ENCODE measurements at places on chromosomes 2 and 18.
A peak's percentile ranks its signal among the peaks of the same experiment; 100 is the strongest.

DNA sequence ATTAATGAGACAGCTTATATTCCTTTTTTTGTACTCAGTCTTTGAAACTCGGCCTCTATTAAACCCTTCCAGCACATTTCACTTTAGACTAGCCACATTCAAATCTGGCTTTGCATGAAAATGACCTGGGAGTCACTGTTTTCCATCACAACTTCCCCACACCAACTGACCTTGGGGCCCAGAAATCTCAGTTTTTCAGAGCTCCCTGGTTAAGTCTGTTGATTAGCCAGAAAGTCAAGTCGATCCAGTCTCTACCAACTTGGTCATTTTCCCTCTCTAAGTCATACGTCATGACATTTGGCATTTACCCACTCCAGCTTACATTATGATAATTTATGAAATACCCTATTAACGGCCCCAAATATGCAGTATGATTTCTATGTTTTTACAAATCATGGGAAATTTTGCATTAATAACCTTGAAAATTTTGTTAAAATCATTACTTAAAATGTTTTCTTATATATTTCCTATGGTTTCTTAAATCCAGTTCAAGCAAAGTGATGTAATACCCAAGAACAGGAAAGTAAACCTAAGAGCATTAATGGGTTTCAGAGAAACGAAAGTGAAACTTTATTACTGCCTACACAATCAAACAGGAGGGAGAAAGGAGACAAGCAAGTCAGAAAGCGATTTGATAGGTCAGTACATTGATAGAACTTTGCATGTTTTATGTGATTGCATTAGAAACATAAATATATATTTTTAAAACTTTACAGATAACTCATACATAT, 77.1 kb downstream of the SPATS2L start:
- H3K27me3 ChIP-seq = no peaks in the 10 kb centered on the region
- no peak for DNase-seq
- peak overlapping the region; percentile 47 for H3K4me3 ChIP-seq
- H3K36me3 ChIP-seq = peaks cover 19% of the 10 kb centered on the region
- H3K4me1 ChIP-seq = peaks cover 42% of the 10 kb centered on the region

DNA sequence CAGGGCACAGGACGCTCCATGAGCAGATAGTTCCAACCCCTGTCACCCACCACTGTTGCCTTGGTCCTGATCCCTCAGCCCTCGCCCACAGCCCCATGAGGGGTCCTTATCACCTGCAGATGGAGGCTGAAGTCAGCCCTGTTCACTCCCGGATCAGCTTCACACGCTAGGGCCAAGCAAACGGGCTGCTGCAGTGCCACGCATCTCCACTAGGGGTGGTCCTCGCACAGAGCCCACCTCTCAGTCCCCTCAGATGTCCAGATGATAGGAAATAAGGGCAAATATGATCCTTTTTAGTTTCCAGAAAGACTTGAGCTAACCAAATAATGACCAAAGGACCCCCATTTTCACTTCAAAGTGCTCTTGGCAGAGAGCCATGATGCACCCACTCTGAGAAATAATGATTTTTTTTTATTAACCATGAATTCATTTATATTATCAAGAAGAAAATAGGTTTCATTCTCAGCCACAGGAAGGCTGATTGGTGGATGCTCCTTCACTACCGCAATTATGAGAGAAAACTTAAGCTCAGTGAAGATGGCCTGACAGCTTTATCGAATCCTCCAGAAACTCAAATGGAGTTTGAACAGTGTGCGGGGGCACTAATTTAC, 71.9 kb upstream of the KLHL29 start:
- no peak overlapping the region for H3K4me3 ChIP-seq
- peaks cover 7% of the 10 kb centered on the region for H3K27me3 ChIP-seq
- DNase-seq = no peak
- no peaks in the 10 kb centered on the region for H3K36me3 ChIP-seq
- no peaks in the 10 kb centered on the region for H3K4me1 ChIP-seq

DNA sequence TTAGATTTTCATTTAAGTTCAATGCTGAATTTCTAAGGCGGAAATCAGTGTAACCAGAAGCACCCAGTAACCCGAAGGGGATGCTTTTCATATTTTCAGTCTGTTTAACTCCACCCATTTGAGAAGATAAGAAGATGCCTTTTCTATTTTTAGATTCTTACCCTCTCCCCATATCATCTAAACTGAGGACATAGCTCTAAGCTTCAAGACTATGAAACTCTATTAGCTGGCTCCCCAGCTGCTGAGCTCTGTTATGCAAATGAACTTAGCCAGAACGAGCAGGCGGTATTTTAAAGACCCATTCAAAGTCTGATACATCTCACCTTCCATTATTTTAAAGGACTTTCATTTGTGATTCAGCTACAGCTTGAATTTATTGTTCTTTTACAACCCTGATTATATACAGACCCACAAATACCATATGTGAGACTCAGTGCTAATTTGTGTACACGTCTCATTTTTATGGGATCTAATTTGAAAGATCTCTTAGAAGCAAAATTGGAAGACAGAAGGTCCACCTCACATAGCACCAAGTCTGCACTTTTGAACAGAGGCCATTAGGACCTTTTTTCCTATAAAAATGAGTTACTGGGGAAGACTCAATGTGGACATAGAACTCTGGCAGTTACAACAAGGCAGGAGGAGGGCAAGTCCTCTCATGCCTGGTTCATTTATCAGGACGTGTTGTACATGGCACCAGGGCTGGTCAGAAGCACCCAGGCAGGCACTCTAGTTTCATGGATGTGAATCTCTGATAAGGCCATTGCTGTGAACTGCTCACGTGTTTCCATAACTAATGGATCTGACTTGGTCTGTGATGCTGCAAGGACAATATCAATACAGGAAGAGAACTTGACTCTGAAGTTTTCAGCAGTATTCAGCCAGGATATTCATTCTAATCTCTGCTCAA, 16.3 kb downstream of the CDC42EP3 start:
- H3K27me3 ChIP-seq = no peaks in the 10 kb centered on the region
- DNase-seq = no peak
- H3K4me1 ChIP-seq = peaks cover 57% of the 10 kb centered on the region
- H3K27ac ChIP-seq = peak overlapping the region; percentile 79

- no peak for DNase-seq
- H3K4me3 ChIP-seq = no peak overlapping the region
- no peak overlapping the region for H3K27ac ChIP-seq
- H3K4me1 ChIP-seq = peaks cover 5% of the 10 kb centered on the region
These were observed 34.2 kb upstream of the GPC1 start for GRCh38 chr2:240401308-240401707.

DNA sequence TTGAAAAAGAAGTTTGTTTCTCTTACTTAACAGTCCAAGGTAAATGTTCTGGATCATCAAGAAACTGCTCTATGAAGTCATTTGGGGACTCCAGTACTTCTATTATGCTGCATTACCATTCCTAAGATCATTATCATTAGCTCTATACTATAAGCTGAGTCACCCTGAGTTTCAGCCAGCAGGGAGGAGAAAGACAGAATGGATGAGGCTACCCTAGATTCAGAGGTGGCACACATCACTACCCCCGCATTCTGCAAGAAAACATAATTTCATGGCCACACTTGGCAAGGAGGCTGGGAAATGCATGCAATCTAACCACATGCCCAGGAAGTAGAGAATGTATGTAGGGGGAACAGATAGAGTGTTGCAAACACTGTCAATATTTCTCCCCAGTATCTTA, 16.6 kb upstream of the LNPK start:
- no peaks in the 10 kb centered on the region for H3K27me3 ChIP-seq
- H3K27ac ChIP-seq = no peak overlapping the region
- no peak overlapping the region for H3K4me3 ChIP-seq
- no peaks in the 10 kb centered on the region for H3K36me3 ChIP-seq
- no peak for DNase-seq

Measured in type B pancreatic cell (in vitro differentiated cells).